ENCODE measurements at places on chromosomes 1 and 21.
A peak's percentile ranks its signal among the peaks of the same experiment; 100 is the strongest.

DNA sequence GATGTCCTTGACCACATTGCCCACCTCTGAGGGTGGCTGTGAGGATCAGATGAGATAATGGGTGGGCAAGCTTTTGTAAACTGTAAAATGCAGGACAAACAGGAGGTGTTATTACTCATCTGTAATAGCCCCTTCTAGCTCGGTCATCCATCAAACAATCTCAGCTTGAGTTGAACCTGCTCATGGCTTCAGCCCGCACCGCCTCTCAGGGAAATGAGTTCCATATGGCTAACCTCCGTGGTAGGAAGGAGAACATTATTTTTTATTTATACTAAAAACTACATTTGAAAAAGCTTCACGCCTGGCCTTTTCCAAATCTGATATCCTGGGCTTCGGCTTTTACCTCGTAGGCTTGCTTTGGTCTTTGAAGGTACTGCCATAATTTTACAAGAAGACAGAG lies 116.2 kb upstream of the USP24 start:
- H3K4me1 ChIP-seq, result peaks cover 12% of the 10 kb centered on the region
- no peak for DNase-seq
- H3K27ac ChIP-seq, result no peak overlapping the region
- peaks cover 12% of the 10 kb centered on the region for H3K27me3 ChIP-seq
- no peaks in the 10 kb centered on the region for H3K36me3 ChIP-seq

DNA sequence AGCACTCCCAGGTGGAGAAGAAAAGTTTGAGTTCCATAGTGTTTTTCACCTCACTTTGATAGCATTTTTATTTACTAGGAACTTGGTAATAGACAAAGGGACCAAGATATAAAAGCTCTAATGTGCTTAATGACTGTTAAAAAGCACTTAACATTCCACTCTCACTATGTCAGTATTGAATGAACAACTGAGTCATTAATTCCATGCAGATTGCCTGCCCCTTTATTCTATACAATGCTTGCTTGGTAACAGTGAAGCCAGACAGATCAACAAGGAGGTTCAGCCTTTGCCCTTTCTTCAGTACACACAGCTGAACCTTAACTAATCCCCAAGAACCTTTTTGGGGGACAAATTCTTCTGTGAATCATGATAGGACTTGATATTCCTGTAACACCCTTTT lies 425.5 kb downstream of the NUF2 start:
- H3K36me3 ChIP-seq, result no peaks in the 10 kb centered on the region
- H3K4me3 ChIP-seq, result no peak overlapping the region
- no peaks in the 10 kb centered on the region for H3K27me3 ChIP-seq
- H3K4me1 ChIP-seq, result no peaks in the 10 kb centered on the region
- no peak overlapping the region for H3K27ac ChIP-seq

DNA sequence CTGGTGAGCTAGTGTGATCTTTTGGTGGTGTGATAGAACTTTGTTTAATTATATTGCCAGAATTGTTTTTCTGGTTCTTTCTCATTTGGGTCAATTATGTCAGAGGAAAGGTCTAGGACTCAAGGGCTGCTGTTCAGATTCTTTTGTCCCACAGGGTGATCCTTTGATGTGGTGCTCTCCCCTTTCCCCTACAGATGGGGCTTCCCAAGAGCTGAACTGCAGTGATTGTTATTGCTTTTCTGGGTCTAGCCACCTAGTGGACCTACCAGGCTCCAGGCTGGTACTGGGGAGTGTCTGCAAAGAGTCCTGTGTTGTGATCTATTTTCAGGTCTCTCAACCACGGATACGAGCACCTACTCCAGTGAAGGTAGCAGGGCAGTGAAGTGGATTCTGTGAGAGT lies 25.9 kb upstream of the CD84 start:
- peaks cover 33% of the 10 kb centered on the region for H3K36me3 ChIP-seq
- no peaks in the 10 kb centered on the region for H3K27me3 ChIP-seq
- no peak for DNase-seq

DNA sequence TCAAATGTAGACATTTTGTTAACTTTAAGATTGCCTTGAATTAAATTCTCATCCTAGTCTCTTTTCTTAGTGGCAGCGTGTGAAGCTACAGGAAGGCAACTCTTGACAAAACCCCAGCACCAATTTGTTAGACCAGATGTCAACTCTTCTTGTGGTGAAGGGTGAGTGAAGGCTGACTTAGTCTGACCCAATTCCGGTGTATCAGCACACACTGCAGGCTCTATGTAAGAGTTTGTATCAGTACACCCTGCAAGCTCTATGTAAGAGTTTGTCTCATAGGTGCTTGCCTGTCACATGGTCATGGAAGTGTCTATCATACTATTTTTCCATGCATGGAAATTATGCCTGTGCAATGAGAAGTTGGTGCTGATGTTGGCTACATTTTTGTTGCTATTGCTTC lies 16.8 kb downstream of the CR2 start:
- DNase-seq, result no peak
- H3K36me3 ChIP-seq, result no peaks in the 10 kb centered on the region
- H3K4me3 ChIP-seq, result no peak overlapping the region
- H3K27ac ChIP-seq, result peak overlapping the region; percentile 49
- H3K27me3 ChIP-seq, result no peaks in the 10 kb centered on the region
- peaks cover 14% of the 10 kb centered on the region for H3K4me1 ChIP-seq

DNA sequence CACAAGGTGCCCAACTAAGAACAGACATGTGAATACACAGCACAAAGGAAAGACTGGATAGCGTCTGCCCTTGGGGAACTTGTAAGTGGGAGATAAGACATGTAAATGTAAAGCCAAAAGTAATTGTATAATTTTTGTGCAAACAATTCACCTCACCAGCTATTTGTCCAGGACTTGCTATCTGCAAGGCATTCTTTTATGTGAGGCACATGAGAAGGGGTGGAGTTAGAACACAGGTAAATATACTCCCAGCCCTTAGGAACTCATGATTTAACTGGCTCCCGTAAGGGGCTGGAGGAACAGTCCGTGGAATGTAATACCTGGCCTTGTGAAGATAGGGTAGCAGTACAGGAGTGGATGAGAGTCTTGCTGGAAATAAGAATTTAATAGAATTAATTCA lies 61.3 kb downstream of the CDK18 start:
- DNase-seq, result no peak
- peaks cover 2% of the 10 kb centered on the region for H3K4me1 ChIP-seq
- no peaks in the 10 kb centered on the region for H3K36me3 ChIP-seq
- H3K27ac ChIP-seq, result no peak overlapping the region
- H3K4me3 ChIP-seq, result no peak overlapping the region

DNA sequence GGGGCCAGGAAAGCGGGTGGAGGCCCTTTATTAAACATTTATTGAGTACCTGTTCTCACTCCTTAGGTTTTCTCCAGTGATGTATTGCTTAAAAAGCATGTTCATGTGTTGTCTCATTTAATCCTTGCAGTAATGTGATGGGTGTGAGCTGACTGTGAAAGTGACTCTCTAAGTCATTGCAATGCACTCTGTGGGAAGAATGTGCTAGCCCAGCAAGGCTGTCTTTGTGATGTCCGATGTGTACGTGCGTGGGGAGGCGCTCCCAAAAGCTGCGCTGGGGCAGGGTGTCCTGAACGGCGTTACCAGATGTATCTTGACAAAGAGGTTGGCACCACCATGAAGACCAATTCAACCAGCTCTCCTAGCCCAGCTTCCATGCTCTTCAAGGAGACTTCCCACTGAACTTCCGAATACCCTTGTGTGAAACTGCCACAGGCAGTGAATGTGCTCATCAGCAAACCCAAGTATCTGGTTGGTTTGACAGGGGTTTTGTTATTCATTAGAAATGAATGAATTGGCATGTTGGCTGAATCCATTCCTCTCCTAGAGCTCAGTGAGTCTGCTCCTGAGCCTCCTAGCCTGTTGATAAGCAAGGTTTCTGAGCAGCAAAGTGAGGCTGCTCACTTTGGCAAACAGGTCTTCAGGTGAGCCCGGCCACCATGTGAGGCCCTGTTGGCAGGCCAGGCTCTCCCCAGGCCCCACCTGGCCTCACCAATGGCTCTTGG lies 28.0 kb downstream of the NUAK2 start:
- DNase-seq, result no peak
- H3K27ac ChIP-seq, result no peak overlapping the region
- H3K36me3 ChIP-seq, result no peaks in the 10 kb centered on the region
- H3K27me3 ChIP-seq, result peaks cover 32% of the 10 kb centered on the region
- H3K4me3 ChIP-seq, result no peak overlapping the region

- H3K4me1 ChIP-seq, result no peaks in the 10 kb centered on the region
- no peak for DNase-seq
- H3K36me3 ChIP-seq, result no peaks in the 10 kb centered on the region
- no peak overlapping the region for H3K27ac ChIP-seq
- H3K4me3 ChIP-seq, result no peak overlapping the region
These were observed 31.9 kb downstream of the PLPP3 start for GRCh38 chr1:56547473-56547872.

DNA sequence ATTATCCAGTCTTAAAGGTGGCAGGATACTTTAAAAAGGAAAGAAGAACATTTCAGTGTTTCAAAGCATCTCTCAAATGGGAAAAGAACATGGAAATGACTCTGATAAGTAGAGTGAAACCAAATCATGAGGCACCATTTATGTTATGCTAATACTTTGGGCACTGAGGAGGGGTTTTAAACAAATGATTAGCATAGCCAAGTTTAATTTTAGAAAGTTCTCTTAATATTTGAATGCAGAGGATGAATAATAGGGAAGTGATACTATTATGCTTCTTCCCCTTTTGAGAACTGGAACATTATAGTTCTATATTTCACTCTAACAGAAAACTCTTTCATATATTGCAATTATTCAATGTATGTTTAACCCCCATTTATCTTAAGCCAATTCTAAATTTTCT lies 1181.9 kb upstream of the PRMT6 start:
- no peaks in the 10 kb centered on the region for H3K27me3 ChIP-seq
- no peak overlapping the region for H3K27ac ChIP-seq
- no peaks in the 10 kb centered on the region for H3K36me3 ChIP-seq
- no peaks in the 10 kb centered on the region for H3K4me1 ChIP-seq
- no peak for DNase-seq

DNA sequence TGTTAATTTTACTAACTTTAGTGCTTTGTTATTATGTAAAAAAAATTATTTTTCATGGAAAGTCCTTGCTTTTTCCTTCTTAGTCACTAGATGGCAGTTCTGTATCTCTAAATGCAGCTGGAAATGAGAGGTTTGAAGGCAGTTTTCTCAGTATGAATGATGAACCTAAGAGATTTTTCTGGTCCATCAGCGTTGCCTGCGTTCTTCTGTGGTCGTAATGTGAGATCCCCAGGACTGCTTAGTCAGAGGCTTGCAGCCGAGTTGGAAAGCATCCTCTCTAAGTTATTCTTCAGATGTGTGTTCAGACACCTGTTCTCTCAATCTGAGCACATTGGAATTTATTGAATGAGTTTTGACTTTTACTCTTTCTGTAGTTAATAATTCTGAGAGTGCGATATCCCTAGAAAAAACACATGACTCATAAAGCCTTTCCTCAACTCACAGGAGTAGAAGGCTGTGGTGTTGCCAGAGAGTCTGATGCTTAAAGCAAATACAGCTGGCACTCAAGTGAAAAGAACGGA lies 99.3 kb downstream of the FMN2 start:
- no peak overlapping the region for H3K4me3 ChIP-seq
- peaks cover 2% of the 10 kb centered on the region for H3K27me3 ChIP-seq
- no peak for DNase-seq
- H3K4me1 ChIP-seq, result no peaks in the 10 kb centered on the region
- H3K36me3 ChIP-seq, result no peaks in the 10 kb centered on the region

All from activated naive CD8-positive, alpha-beta T cell treated with anti-CD3 and anti-CD28 coated beads, Interleukin-2, amount 10 ng/mL, durations not matched to agents 7 days and 5 days (primary cell).